NCI-H1105 treated with DMSO at 0.1 percent for 48 hours (cell line): ENCODE measurements at places on chromosomes 7 and 10.

- DNase-seq, result no peak
Observed at GRCh38 chr7:110604885-110605284, 486.0 kb upstream of the LRRN3 start.

DNA sequence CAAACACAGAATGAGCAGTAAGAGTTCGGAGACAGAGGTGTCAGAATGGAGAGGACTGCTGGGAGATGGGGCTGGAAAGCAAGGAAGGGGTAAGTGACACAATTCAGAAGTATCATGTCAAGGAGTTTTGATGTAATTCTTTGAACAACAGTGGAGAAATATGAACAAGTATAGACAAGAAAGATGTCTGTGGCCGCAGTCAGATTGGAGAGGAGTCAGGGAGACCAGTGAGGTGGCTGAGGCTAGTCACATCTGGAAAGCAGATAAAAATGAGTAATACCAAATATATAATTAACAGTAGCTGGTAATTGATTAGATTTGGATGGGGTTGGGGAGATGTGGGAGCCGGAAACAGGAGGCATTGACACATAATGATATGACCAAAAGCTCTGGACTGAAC is 540.9 kb downstream of the SUGCT start:
- DNase-seq, result no peak

DNA sequence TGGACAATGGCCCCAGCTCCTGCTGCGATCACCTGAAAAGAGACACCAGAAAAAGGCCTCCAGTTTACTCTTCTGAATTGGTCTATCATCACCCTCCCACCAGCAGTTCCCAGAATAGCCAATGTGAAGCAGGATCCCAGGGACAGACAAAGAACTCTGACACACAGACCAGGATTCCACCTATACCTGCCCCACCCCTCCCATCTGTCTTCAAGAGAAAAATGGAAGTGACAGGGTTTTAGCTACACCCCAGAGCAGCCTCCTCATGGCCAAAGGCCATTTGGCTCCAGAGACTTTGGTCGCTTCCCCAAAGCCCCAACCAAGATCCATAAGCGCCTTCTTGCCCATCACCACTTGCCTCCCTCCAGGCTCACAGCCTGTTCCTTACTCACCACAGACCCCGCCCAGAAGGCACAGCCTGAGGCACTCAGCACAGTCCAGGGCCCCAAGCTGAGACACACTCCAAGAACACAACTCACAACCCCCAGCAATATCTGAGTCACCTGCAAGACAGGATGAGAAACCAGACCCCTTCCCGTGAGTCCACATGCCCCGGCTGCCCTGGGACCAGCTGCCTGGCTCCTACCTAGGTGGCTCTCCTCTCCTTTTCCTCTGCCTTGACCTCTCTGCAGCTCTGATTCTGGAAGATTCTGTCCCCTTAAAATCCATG is 6.5 kb downstream of the TMEM176B start:
- no peak for DNase-seq

GRCh38 chr7:80656029-80656428 is 17.6 kb downstream of the CD36 start:
- no peak for DNase-seq

DNA sequence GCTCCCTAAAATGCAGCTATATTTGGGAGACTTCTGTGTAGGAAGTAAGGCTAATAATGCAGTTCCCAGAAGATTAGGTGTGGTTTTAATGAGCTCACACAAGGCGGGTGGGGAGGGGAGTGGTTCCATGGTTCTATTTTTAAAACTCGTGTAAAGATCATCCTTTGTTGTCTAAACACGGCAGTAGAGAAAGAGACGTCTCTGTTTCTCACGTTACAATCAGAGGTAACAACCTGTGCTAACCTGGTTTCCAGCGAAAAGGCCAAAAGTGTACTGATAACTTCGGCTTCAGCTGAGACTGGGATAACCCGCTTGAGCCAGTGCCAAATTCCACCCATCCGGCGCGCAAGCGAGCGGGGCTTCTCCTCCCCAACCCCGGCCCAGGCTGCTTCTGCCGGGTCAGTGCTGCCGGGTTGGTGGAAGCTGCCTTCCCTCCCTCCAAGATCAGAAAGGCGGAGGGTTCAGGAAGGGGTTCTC is 2.5 kb upstream of the MAP3K8 start:
- no peak for DNase-seq

DNA sequence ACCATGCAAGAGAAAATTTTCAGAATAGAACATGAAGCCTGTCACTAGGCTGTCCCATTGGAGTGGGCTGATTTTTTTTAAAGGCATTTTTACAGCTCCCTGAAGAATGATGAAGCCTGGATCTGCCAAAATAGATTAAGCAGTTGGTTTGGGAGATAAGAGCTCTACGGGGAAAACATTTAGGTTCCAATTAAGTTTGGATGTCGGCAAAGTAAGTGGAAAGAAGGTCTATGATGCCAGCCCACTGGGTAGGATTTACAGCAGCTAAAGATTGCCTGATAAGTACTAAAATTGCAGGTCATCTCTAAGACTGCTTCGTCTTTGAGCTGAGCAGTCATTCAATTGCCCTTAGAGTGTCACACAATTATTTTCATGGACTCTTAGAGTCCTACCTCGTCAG is 939.2 kb upstream of the CELF2 start:
- no peak for DNase-seq

DNA sequence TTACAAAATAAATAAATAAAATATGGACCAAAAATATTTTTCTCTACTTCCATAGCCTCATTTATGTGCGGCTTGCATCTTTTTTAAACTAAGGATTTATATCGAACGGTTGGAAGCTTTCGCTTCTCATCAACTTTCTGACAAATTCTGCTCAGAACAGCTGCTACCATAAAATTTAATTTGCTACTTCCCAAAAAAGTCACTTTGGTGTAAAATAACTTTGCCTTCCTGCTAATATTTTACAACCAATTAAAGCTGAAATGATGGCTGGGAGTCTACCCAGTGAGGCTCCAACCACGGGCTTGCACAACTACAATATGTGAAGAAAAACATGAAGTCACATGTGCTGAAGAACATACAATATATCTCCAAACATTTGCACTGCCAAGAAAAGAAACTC is 253.1 kb upstream of the NEBL start:
- no peak for DNase-seq

DNA sequence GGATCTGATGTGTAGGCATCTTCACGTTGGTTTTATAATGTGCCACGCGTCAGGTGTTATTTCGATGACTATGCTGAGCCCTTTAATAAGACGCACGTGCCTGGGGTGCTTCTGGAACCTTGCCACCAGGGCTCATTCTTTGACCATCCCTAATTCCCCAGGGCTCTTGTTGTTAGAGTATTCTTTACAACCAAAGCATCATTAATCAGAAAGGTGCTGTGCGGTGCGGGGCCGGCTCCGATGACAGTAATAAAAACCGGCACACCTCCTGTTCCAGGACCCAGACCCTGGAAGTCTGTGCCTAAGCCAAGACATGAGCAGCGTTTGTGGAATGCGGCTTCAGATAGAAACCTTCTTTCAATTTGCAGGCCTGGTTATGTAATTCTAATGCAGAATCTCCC is 58.4 kb downstream of the MGMT start:
- no peak for DNase-seq

DNA sequence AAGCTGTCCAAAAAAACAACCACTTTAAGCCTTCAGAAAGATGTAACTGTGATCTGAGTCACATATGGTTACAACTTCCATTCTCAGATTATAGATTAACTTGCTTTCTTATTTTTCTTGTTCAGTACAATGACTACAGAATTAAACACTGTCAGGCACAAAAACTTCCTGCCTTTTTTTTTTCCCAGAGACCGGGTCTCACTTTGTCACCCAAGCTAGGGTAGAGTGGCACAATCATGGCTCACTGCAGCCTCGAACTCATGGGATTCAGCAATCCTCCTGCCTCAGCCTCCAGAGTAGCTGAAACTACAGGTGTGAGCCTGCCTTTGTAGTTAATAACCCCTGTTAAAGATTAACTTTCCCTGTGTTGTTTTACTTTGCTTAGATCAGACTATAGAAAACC is 163.2 kb downstream of the AVL9 start:
- DNase-seq, result no peak

DNA sequence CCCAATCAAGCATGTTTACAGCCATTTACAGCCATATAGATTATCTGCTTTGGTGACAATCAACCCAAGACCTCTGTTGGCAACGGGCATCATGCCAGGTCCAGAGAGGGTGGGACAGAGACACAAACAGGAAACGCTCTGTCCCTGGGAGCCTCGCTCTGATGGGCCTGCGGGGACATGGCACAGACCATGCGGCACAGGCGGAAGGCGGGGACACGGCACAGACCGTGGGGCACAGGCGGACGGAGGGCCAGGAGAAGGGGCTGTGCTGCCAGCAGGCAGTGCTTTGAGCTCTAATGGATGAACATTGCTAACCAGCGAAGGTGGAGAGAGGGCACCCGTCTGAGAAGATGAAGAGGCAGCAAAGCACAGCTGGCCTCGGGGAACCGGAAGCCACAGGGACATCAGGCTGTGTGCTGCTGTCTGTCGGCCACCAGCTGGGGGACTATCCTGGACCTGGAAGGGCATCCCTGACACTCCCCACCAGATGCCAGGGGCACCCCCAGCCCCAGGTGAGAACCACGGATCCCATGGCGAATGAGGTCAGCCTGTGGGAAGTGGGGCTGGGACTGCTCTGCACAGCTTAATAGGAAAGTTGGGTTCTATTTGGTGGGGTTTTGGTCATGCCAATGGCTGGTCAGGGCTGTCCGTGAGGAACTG is 61.0 kb downstream of the DIP2C start:
- no peak for DNase-seq

GRCh38 chr10:10120671-10121070 is 897.0 kb upstream of the CELF2 start:
- DNase-seq, result no peak
